Endothelial cell of umbilical vein (primary cell): ENCODE measurements at places on chromosomes 5 and 9.

GRCh38 chr5:72290356-72291133 is 29.5 kb downstream of the MRPS27 start:
- no peak for DNase-seq

DNA sequence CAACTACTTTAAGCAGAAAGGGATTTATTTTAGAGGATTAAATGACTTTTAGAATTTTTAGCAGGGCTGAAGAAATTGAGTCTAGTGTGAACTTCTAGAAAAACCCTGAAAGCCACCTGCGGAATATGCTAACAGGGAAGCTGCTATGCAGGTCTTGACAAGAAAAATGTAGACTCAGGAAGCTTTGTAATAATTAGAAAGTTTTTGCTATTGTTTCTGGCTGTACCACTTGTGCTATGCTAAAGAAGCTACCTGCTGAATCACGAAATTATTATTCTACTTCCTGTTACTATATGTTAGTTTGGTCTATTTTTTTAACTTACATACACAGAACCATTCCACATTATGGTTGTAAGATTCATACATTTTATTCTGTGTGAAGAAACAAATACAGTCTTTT is 74.0 kb upstream of the CHSY3 start:
- no peak for DNase-seq

- DNase-seq: peak; percentile 32
Measured at GRCh38 chr5:139659695-139660101, 11.5 kb downstream of the CXXC5 start.

DNA sequence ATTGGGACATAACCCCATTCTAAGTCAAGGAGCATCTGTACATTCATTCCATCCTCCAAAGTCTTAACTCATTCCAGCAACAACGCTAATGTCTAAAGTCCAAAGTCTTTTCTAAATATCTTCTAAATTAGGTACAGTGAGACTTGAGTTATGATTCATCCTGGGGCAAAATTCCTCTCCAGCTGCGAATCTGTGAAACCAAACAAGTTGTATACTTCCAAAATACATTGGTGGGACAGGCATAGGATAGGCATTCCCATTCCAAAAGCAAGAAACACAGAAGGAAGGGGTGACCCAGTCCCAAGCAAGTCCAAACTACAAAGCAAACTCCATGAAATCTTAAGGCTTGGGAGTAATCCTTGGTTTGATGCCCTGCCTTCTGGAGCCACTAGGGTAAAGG is 97.6 kb upstream of the FANCC start:
- DNase-seq: no peak

DNA sequence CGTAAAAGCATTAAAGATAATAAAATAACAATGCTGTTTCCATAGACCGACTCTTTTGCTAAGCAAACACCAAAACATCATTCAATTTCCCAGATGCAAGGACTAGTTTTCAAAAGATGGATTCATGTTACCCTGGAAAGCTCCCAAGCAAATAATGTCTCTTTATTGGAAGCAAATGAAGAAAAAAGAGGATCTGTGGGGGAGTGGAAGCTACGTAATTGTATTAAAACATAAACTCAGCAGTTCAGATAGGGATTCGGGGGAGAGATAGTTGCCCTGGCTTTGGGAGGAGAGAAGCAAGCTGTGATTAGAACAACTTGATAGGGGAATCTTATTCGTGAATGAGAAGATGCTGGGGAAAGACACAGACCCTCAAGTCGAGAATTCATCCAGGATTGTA is 491.0 kb upstream of the CLINT1 start:
- DNase-seq: no peak

- no peak for DNase-seq
Measured at GRCh38 chr9:91534374-91534773, 110.7 kb upstream of the NFIL3 start.

DNA sequence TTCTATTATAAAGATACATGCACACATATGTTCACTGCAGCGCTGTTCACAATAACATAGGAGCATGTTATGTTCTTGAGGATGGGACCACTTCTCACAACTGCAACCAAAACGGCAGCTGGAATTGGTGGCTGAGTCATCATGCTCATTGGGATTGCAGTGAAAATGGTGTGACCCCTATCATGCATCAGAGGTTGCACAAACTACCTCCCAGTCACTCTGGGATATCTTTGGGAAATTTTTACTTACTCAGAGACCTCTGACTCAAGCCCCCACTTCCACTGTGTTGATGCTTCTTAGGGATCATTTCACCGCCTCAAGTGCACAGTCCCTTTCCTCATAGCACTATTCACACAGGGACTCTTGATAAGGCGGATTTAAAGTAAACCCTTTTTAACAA is 474.1 kb downstream of the BNC2 start:
- DNase-seq: no peak

DNA sequence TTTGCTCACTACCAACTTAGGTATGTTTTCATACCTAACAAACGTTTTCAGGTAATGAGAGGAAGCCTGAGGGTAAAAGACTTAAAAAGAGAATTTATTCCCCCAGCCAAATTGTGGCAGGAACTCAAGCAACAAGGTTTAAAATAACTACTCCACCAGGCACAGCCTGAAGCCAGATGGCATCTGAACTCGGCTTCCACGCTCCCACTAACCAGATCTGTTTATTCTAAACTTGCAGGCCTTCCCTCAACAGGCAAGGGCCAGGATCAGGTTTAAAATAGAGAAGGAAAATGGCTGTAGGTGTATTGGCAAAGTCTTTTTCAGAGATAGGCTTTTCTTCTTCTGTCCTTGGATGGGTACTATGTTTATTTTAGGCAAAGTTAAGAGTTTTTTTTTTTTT is 89.4 kb downstream of the OTULIN start:
- DNase-seq: no peak

- DNase-seq: no peak
Measured at GRCh38 chr9:87653941-87654340, 72.0 kb upstream of the CTSL start.

- DNase-seq: no peak
Measured at GRCh38 chr5:44506561-44506960, 117.3 kb upstream of the FGF10 start.

DNA sequence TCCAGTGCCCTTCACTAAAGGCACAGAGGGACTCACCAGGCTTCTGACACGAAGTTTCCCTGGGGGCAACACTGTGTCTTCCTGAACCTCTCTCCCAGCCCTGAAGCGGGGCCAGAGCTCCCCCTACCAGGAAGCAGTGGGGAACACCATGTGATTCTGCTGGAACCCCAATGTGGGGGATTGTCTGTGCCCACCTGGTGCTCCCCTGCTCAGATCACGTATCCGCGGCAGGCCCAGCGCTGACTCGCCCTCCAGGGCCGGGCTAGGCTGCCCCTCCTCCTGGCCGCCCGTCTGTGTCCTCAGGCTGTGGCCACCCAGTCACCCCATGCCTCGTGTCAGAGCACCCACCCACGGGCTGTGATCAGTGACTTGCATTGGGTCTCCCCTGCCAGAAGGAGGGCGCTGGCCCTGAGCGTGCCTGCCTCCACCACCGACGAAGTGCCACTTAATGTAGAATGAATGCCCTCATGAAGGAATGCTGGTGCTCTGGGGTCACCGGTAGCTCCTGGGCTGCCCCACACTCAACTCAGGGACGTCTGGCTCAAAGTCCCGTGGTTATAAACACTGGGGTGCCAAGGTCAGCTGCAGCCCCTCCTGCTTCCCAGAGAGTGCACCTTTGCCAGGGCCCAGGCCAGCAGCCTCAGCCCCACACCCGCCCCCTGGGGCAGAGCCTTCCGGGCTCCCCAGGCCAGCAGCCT is 22.1 kb downstream of the SARDH start:
- DNase-seq: no peak

DNA sequence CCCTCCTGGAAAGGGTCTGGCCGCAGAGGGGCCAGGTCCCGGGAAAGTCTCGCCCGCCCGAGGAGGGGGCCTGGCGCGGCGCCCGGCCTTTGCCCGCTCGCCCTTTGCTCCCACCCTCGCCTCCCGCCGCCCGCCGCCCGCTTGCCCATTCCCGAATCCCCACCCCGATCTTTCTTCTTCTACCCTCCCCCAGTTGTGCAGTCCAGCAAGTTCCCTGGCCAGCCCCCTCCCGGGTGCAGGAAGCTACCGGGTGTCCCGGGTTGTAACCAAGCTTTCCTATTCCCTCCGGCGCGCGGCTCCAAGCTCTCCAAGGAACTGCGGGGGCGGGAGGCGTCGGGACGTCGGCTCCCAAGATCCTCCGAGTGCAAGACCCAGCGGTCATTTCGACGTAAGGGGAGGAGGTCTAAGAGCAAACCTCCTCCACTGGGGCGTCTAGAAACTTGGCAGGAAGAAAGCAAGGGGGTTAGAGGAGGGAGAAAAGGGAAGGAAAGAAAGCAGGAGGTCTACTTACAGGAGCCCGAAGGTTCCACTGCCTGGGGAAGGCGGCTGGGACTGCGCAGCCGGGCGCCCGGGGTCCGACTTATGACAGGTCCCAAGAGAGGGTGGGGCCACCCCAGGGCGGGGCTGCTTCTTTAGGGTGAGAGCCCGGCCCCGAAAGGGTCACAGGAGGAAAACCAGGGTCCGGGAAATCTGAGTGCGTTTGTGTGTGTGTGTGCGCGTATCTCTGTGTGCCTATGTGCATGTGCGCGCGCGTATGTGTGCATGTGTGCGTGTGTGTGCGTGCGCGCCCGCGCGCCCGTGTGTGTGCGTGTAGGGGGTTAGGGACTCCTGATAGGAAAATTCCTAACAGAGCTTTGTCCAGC is at the start of gene PTGR1:
Gene PTGR1, minus strand, starts transcription at position 556 of the 863 bp plus-strand sequence. CDS start 2,225 bp downstream, outside the sequence.
- DNase-seq: peak; percentile 83

DNA sequence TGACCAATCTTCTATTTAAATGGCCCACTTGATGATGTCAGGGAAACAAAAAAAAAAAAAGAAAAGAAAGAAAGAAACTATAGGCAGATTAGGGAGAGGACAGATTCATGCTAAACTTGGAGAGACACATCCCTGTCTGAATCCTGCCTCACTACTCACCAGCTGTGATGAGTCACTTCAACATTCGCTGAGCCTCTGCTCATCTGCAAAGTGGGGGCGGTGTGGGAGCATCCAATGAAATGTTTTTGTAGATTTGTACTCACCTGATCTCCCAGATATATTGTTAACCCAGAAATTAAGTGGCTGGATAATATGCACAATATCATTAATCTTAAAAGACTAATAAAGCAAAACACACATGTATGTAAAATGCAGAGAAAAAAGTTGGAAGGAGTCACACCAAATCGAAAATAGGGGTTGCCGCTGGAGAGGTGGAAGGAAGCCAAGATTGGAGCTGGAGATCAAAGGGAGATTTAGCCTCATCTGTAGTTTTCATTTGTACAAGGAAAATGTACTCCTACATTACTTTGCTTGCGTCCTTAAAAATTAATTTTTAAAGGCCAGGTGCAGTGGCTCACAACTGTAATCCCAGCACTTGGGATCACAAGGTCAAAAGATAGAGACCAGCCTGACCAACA is 17.0 kb upstream of the ERGIC1 start:
- no peak for DNase-seq

DNA sequence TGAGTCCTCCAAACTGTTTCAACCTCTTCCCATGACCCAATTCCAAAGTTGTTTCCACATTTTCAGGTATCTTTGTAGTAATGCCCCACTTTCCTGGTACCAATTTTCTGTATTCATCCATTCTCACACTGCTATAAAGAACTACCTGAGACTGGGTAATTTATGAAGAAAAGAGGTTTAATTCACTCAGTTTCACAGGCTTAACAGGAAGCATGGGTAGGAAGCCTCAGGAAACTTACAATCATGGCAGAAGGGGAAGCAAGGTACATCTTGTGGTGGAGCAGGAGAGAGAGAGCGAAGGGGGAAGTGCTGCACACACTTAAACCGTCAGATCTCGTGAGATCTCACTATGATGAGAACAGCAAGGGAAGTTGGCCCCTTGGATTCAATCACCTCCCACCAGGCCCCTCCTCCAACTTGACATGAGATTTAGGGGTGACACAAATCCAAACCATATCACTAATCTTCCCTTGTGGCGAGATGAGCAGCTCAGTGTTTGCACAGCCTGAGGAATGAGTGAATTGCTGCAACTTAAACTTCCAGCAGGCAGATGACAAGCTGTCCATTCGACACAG is 42.9 kb downstream of the TRIP13 start:
- no peak for DNase-seq

DNA sequence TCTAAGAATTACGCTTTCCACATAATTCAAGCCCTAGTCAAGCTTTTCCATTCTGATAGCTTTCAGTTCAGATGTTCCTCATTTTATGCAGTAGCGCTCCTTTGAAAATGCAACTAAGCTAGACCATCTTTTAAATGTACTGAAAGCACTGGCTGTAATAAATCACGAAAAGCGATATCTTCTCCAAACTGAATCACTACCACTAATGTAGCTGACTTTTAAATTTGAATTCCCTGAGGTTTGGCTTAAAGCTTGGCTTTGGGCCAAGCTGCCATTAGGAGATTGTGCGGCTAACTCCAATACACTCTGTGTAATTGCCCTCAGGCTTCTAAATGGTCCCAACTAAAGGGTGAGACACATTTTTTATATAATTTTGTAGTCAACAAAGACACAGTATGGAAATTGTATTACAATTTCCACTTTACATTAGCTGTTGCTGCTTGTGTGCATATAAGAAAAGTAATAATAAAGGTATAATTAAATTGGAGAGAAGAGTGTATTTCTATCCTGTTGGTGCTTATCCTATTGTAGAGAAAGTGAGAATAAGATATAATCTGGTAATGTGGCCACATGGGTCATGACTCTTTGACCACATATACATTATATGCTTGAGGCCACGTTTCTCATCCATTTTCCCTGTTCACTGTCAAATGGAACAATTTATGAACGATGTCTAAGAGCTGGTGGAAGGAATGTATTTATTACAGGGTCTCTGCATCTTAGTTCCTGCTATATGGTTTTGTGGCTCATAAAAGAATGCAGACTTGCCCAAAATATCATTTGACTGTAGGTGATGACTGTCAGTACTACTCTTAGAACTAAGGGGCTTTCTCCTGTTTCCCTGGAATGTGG is 118.7 kb upstream of the TAF11L2 start:
- DNase-seq: no peak

- DNase-seq: no peak
Measured at GRCh38 chr9:125690679-125691078, 16.3 kb downstream of the MAPKAP1 start.
